T47D (cell line): ENCODE measurements at places on chromosomes 13 and 19.

DNA sequence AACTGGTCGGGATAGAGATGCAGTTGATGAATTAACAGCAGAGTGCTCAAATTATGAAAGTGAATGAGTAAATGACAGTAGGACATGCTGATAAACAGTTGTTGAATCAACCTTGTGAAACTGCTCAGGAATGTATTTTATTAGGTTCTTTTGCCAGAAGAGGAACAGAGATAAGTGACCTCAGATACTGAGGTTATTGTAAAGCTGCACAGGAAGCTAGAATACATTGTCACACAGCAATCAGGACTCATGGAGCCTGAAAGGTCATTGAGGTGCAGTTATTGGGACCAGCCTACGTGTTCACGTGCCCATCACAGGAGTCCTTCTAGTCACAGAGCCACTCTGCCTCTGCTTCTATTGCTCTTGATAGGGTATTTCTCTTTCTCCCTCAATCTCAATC is 47.5 kb upstream of the MED4 start:
- DNase-seq: no peak

GRCh38 chr13:27889471-27889870 is 30.3 kb upstream of the PDX1 start:
- DNase-seq: no peak

- DNase-seq: no peak
These were observed 874 bp downstream of the TRIM28 start for GRCh38 chr19:58544591-58545285.

- peak; percentile 26 for DNase-seq
These were observed 53.9 kb upstream of the KLHL1 start for GRCh38 chr13:70162141-70162540.

DNA sequence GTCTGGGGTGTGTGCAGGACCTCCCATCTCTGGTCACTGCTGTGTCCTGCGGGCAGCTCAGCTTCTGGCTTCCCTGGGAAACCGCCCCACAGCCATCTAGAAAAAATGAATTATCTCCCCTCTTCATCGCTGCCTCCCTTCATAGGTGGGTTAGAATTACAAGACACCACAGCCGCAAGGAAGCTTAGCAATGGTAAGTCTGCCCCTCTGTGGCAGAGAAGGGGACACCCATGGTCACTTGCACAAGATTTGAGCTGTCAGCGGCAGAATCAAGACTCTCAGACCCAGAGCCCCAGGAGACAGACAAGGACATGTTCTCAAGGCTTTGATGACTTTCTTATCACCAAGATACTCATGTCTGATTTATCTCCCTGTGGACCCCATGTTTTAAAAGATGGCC is 110.8 kb upstream of the PABPC3 start:
- DNase-seq: peak; percentile 29

DNA sequence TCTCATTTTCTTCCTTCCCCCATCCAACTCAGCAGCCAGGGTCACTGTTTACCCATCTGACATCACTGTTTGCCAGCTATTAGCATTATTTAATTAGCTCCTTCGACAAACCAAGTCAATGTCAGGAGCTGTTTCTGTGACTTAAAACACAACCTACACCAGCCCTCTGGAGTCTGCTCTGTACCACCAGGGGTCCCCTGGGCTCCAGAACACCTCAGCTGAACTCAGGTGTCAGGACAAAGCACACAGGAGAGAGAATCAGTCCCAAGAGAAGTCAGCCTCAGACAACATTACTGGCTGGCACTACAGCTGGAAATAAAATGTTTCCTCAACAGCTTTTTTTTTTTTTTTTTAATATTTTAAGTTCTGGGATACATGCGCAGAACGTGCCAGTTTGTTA is 45.1 kb downstream of the DCLK1 start:
- DNase-seq: no peak

DNA sequence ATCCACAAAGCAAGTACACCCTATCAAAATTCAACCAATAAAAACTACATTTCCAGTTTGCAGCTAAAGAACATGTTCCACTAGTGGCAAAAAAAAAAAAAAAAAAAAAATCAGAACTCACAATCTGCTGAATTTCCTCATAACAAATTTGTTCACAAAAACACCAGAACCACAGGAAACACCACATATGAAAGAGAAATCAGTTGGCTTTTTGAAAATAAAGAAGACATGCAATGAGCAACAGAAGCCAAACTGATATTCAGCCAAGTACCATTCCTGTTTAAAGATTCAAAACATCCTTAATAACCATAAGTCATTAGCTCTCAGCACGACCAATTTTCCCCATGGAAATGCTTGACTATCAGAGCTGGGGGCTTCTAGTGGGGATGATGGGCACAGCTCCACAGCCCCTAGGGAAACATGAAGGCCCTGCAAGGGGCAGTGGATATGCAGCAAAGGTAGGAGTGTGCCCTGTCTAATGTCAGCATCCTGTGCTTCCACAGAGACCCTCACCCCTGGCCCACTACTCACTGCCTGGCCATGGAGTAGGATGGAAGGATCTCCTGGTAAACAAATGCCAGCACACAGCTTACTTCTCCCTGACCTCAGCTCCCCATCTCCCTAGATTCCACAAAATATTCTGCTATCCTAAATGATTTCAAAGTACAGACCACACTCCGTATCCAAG is 74.0 kb upstream of the DOCK9 start:
- no peak for DNase-seq

GRCh38 chr13:40586886-40587565 is 79.4 kb downstream of the FOXO1 start:
- no peak for DNase-seq

- DNase-seq: no peak
These were observed 244.2 kb downstream of the PCCA start for GRCh38 chr13:100333141-100333540.

DNA sequence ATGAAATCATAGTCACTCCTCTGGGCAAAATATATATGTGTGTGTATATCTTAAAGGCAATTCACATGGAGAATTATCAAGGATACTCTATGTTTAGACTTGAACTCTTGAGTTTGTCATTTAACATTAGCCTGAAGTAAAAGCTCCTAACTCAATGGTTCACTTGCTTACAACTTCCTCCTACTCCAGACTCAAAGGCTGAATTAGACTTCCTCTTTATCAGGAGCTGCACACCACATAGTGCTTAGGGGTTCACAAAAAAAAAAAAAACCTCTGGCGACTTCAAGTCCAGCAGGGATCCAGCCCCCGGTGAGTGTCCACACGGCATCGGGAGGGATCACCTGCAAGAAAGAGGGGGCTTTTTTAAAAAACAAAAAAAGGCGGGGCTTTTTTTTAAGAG is 68.2 kb upstream of the LSM14A start:
- DNase-seq: no peak

DNA sequence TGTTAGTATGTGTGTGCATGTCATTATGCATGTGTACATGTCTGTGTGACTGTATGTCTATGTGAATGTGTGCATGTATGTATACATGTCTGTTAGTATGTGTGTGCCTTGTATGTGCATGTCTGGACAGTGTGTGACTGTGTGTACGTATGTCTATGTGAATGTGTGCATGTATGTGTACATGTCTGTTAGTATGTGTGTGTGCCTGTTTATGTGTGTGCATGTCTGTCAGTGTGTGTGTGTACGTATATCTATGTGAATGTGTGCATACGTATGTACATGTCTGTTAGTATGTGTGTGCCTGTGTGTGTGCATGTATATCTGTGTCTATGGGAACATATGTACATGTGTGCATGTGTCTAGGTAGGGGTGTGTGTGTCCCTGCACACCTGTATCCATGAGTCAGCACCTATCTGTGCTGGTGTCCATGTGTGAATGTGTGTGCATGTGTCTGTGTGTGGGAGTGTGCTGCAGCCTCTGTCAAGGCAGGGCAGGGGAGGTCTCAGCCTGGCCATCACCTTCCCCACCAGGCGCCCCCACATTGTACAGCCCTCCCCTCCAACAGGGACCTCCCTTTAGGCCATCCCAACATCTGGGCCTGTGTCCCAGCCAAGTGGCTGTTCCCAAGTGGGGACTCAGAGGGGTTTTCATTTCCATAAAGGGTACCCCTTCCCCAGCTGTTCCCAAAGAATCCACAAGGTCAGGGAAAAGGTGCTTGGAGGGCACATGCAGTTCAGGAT is 4.4 kb downstream of the GAS6 start:
- DNase-seq: no peak

- no peak for DNase-seq
These were observed 2.6 kb downstream of the BBC3 start for GRCh38 chr19:47228168-47228936.

DNA sequence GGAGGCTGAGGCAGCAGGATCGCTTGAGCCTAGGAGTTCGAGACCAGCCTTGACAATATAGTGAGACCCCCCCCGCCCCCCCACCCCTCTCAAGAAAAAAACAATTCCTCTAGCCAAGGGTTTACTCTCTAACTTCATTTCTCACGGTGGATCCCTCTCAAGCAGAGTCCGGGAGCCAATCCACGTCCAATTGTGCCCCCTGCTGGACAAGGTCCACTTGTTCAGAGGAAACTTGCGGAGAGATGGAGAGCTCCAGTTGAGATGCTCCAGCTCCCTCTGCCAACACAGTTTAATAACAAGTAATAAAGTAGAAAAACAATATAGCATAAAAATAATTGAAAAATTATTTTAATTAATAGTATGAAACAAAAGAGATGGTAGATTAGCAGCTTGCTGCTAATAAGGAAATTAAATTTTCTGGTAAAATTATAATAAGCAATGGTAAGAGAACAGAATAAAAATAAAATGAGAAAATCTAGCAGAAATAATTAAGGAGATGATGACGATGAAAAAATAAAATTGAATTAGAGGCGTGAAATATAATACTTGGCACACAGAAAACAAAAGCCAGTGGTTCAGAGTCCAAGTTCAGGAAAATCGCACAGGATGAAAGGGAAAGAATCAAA is 14.5 kb upstream of the SIGLEC14 start:
- peak; percentile 6 for DNase-seq

GRCh38 chr13:21066946-21067345 is 5.6 kb upstream of the LATS2 start:
- no peak for DNase-seq

- DNase-seq: no peak
These were observed 1075.8 kb downstream of the PCDH9 start for GRCh38 chr13:66154354-66154753.
